ENCODE measurements at places on chromosomes 6 and 20.

GRCh38 chr6:53702316-53702715 lies 36.8 kb upstream of the KLHL31 start:
- DNase-seq, result no peak

GRCh38 chr6:41560431-41561192 lies 14.4 kb downstream of the FOXP4 start:
- DNase-seq, result peak; percentile 62

GRCh38 chr6:54248319-54248718 lies 59.9 kb upstream of the TINAG start:
- DNase-seq, result no peak

DNA sequence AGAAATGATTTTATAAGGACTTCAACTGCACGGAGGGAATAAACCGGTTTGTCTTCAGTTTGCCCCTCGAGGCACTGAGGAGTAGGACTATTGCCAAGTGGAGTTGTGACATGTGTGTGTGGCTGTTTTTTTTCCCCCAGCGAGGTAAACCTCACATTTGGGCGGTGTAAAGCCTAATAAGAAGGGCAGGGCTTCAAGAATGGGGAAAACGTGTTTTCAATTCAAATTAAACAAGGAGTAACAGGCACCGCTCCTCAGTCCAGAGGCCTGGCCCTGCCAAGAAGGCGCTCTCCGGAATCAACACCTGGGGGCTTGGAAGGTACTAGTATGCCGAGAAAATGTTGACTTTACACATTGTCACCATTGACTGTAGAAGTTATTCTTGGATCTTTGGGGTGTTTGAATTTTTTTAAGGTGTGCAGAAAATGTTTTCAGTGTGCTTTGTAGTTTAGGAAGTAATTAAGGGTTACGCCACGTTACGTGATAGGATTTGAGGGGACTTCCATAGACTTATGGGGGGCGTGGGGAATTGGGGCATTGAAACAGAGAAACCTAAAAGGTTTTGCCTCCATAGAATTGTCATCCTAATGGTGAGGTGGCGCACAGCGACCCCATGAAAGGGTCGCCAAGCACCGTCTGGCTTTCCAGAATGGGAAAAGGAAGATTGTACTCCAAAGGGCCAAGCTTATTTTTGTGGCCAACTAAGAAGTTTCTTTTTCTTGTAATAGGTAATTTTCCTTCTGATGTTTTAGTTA lies 791 bp downstream of the ADGRG6 start:
- no peak for DNase-seq

- DNase-seq, result no peak
Observed at GRCh38 chr20:60937585-60937984, 314.5 kb upstream of the CDH4 start.

GRCh38 chr6:105449756-105450390 lies 47.0 kb upstream of the PREP start:
- DNase-seq, result no peak

GRCh38 chr20:13452470-13453124 lies 186.1 kb downstream of the TASP1 start:
- DNase-seq, result no peak

GRCh38 chr6:81977486-81977885 lies 225.0 kb upstream of the TENT5A start:
- no peak for DNase-seq

DNA sequence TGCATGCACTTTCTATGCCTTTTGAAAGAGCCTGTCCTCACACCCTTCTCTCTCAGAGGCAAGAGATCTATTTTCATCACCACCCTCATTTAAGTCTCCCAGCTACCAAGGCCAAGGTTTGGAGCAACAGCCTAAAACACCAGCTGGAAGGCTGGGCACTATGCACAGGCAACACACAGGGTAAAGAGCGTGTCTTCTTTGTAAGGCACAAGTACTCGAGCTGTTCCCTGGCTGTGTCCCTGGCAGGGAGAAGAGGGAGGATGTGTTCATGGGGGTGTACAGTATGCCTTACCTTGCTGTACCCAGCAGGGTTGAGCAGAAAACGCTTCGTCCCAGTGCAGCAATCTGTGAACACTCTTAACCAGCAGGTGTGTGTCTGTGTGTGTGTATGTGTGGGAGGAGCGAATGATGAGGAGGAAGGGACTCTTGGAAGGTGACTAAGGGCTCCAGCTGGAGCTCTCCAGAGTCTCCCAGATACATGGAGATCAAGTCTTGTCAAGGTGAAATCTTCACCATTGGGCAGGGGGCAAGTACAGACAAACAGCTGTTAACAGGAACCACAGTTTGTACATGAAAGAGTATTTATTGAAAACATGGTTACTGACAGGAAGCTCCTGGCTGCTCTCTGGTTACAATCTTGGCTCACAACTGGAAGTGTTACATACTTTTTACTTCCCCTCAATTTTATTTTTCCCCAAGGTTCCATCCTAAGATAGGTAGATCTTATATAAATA lies 40.8 kb downstream of the ELMO2 start:
- DNase-seq, result no peak

- no peak for DNase-seq
Observed at GRCh38 chr6:7580537-7580926, 9.5 kb upstream of the SNRNP48 start.

DNA sequence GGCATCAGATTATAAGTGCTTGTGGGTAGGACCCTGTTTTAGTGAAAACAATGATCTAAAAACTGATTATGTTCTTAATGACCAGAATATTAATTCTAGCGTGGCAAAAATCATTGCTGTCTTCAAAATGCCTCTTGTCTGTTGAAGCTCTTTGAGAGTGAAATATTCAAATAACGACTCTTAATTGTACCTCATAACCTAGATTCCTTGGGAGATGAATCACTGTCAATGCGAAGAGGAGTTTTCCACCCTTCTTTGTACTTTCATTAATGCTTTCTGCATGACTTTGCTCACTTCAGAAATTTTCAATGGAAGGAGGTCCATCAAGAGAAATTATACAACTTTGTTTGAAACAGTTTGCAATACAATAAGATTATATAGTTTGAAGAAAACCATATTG lies 71.5 kb downstream of the CRYBG1 start:
- DNase-seq, result no peak

GRCh38 chr6:150723857-150724256 lies 124.2 kb downstream of the PLEKHG1 start:
- no peak for DNase-seq

GRCh38 chr6:61193771-61194170 lies 1092.3 kb downstream of the KHDRBS2 start:
- no peak for DNase-seq

GRCh38 chr6:157898169-157898568 lies 75.1 kb downstream of the SNX9 start:
- no peak for DNase-seq

DNA sequence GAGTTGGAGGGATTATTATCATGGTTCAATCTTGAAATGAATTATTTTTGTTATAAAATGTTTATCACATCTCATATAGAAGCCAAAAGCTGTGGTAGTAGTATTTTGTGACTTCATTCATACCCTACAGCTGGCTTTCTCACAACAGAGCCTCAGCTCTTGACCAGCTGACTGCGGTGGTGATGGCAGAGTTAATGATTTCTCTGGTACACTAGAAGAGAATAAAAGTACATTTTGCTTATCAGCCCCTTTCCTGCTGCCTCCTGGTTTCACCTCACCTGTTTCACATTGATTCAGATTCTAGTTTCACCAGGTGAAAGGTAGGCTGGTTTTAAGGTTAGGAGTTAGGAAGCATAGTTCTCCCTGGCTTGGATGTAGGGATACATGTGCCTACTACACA lies 55.7 kb downstream of the AFG1L start:
- no peak for DNase-seq

DNA sequence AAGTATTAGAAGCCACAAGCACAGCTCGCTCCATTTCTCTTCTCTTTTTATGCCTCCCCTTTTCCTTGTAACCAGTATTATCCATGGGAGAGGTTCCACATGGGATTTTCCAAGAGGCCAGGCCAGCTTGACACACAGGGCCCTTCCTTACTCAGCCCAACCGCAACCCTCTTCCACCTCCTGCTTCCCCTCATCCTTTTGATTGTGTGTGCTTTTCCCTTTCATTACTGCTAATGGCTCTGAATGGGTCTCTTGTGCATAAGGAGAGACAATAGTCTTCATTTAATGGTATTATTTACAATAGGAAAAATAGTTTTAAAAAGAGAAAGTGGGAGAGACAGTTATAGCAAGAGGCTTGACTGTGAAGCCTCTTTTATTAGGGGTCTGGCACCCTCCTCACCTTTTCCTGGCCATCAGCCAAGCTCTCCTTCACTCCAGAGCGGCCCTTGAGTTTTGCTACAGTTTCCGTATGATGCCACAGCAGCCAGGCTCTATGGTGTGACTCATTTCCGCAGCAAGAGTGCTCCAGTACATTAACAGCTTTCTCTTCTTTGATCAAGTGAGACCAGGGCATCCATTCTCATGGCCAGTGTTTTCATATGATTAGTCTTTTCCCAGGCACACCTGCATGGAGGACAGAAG lies 579.5 kb downstream of the TFAP2B start:
- no peak for DNase-seq

DNA sequence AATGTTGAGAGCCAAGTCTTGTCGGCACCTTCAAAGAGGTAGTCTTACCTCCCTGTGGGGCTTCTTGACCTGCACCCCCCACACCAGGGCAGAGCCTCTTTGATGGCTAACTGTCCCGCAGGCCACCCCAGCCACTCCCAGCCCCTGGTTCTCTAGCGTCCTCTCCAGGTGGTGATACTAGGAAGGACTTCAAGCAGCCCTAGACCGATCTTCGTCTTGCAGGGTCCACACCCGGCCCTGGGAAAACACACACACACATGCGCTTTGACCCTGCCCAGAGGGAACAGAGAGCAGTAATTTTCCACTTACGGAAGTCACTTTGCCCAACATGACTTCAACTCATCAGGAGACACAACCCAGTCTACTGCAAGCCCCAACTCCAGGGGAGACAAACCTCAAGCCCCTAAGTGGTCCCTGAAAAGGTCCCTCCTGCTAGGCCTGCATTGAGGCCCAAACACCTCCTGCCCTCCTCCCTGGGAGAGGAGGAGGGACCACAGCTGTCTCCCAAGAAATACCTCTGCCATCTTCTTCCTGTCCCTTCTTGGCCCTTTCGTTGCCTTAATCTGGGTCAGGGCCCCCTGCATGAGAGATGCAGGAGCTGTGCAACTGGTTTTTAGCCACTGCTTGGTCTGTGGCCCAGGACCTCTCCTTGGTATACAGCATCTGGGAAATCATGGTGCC lies 2.9 kb upstream of the BPIFB1 start:
- no peak for DNase-seq

- no peak for DNase-seq
Observed at GRCh38 chr20:11130554-11131166, 456.9 kb upstream of the JAG1 start.

All from stimulated activated CD8-positive, alpha-beta memory T cell treated with anti-CD3 and anti-CD28 coated beads, Interleukin-15, amount 100 ng/mL, for 4 hours (primary cell).